OCI-M1 (cell line): ENCODE measurements at places on chromosomes 2 and 18.

DNA sequence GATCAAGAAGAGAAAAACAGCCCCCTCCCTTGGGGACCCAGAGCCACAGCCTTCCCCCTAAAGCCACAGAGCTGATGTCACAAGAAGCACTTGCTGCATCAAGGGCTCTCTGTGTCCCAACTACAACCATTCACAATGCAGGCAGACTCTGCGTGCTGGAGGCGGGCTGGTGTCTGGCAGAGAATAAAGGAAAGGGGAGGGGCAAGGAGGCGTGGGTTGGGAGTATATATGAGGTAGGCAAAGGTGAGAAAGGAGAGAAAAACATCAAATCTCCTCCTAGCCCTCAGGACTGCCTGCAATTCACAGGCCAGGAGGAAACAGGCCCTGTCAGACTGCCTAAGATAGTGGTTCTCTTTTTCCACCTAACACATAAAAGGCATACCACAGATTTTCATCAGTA lies 48.8 kb upstream of the IHH start:
- peak; percentile 86 for DNase-seq

GRCh38 chr2:9071032-9071431 lies 67.5 kb upstream of the MBOAT2 start:
- no peak for DNase-seq

GRCh38 chr2:164850235-164850634 lies 8.6 kb upstream of the COBLL1 start:
- peak; percentile 86 for DNase-seq

DNA sequence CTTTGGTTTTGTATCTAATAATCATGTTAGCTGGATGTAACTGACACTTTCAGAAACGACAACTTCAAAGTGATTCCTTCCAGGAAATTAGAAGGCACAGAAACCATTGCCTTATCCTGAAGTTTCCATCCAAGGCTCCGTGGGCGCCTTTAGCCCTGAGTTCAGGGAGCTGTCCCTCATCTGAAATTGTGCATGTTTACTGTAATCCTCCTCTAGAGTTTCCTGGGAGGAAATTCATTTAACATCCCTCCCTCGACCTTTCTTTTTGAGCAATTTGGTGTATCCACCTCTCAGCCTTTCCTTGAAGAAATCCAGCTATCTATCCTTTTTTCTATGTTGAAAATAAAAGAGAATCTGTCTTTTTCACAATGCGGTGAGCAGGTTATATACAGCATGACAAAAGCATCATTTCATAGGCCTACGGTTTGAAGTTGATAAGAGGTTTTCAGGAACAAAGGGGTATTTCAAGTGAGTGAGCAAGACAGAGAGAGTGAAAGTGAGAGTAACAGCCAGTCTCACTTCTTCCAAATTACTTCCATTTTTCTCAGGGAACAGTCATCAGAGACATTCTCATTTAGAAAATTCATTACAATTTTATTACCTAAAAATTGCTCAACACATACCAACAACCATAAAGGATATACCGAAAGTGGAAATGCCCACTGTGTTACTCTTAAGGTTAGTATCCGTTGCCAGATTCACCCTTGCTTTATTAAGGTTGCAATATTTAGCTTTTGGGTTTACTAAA lies 167.3 kb downstream of the MREG start:
- peak; percentile 68 for DNase-seq

GRCh38 chr2:178056345-178056744 lies 16.2 kb downstream of the PDE11A start:
- DNase-seq, result no peak

DNA sequence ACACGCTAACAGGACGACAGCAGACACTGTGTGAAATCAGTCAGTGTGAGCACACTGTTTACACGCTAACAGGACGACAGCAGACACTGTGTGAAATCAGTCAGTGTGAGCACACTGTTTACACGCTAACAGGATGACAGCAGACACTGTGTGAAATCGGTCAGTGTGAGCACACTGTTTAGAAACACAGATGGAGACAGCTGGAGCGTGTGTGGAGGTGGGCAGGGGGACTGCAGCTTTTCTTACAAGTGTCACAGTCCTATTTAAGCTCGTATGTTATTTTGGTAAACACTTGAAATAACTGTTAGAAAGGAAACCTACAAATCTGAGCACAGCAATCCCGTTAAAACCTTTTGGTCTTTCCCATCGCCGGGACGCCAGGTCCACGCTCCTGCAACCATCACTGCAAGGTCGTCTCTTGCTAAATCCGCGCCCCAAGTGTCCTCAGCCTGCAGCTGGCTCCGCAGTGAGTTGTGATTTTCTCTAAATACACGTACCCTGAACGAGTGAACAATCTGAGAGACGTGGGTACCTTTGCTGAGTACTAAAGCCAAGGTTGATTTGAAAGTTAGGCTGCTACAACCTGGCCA lies 58.9 kb upstream of the CTDP1 start:
- DNase-seq, result no peak

GRCh38 chr2:17813010-17813741 lies 3.1 kb upstream of the MSGN1 start:
- DNase-seq, result no peak

- no peak for DNase-seq
These were observed 16.6 kb downstream of the SERPINB13 start for GRCh38 chr18:63603772-63604171.

GRCh38 chr2:240622060-240622411 lies 3.2 kb upstream of the GPR35 start:
- no peak for DNase-seq
